ENCODE measurements at places on chromosomes 2 and 18.

GRCh38 chr2:156430236-156430979, 5.8 kb upstream of the GPD2 start:
- DNase-seq = no peak

- DNase-seq = no peak
Measured at GRCh38 chr2:129347486-129348217, 631.8 kb upstream of the RAB6C start.

- no peak for DNase-seq
Measured at GRCh38 chr2:241274127-241274526, 41.3 kb downstream of the HDLBP start.

GRCh38 chr2:144998435-144998834, 478.5 kb upstream of the ZEB2 start:
- DNase-seq = no peak

GRCh38 chr2:147027436-147027835, 817.4 kb upstream of the ACVR2A start:
- DNase-seq = no peak

GRCh38 chr2:239311132-239312040, 89.4 kb downstream of the HDAC4 start:
- no peak for DNase-seq

DNA sequence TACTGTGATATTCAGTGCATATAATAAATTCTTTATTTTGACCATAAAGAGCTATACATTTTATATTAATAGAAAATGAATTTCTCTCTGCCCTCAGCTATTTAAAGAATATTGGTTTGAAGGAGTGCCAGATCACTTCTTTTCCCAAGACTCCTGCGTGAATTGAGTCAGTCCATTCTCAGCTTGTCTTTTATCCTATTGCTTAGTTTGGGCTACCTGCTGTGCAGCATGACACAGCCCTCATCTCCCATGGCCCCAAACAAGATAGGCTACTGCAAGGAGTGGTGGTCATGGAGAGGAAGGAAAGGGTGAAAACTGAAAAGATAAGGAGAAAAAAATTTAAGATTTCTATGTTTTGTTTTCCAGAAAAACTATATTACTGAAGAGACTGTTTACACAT, 10.1 kb upstream of the FBXO11 start:
- DNase-seq = no peak

- no peak for DNase-seq
Measured at GRCh38 chr2:216970359-216970915, 110.6 kb upstream of the TNP1 start.

GRCh38 chr2:236887953-236888793, 197.5 kb upstream of the COPS8 start:
- DNase-seq = no peak

GRCh38 chr2:179443180-179443579, 178.5 kb upstream of the SESTD1 start:
- no peak for DNase-seq

- DNase-seq = no peak
Measured at GRCh38 chr2:101630224-101630949, 67.1 kb upstream of the MAP4K4 start.

DNA sequence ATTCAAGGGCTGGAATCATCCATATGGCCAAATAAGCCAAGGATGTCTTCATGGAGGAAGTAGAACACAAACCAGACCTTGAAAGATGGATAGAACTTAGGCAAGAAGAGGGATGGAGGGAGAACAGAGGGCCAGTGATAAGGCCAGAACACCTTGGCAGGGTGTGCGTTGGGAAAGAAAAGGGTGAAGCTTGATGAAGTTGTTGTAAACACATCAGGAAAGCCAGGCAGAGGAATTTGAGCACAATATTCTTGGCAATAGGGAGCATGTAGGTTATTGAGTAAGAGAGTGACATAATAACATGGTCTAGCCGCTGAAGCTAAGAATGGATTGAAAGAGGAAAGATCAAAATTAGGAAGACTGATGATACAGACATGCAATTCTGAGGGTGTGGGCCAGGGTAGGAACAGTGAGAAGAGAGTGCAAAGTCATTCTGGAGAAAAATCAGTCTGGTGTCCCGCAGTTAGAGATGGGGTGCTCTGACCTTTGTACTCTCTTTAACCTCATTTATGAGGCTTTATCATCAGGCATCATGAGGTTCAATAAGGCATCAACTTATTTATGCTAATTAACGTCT, 41.0 kb downstream of the SLC14A2 start:
- no peak for DNase-seq

- no peak for DNase-seq
Measured at GRCh38 chr2:235643680-235644511, 150.1 kb downstream of the AGAP1 start.

DNA sequence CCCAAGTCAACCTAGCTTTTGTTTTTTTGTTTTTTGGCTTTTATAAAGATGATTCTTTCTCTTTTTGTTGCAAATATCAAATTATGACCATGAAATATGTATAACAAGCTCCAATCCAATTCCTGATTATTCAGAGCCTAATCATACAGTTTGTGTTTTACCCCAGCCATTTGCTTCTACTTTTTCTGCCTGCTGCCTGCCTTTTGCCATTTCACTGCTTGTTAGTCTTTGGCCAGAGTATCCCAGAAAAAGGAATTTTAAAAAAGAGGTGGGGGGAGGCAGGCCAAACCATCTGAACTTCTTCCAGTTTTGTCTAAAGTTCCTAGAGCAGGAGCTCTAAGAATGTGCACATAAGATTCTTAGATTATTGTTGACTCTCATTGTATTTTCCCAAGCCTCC, 211.9 kb upstream of the VRK2 start:
- DNase-seq = no peak

- DNase-seq = no peak
Measured at GRCh38 chr2:96832754-96833507, 10.9 kb downstream of the ANKRD23 start.

- no peak for DNase-seq
Measured at GRCh38 chr2:219508971-219509779, 5.1 kb upstream of the ASIC4 start.

DNA sequence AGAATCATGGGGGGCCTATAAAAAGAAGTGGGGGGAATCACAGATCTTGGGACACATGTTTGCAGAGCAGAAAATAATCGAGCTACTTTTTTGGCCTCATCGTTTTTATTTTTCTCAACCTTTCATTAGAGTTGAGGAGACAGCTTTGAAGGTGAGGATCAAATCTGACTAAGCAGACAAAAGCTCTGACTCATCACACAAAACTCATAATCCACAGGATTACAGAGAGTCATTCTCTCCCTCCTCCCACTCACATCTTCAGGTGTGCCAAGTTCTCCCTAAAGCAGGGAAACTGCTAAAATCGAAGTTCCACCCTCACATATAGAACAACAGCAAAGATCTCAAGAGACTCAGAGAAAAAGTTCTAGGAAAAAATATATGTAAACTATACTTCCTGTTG, 15.6 kb downstream of the BAZ2B start:
- DNase-seq = no peak

Measured in stimulated activated CD4-positive, alpha-beta T cell treated with anti-CD3 and anti-CD28 coated beads, Interleukin-1b, Interleukin-23, amount 100 ng/mL, for 48 hours (primary cell).